Esophagus squamous epithelium (tissue), 5 donors: ENCODE measurements at places on chromosomes 16 and 17.

DNA sequence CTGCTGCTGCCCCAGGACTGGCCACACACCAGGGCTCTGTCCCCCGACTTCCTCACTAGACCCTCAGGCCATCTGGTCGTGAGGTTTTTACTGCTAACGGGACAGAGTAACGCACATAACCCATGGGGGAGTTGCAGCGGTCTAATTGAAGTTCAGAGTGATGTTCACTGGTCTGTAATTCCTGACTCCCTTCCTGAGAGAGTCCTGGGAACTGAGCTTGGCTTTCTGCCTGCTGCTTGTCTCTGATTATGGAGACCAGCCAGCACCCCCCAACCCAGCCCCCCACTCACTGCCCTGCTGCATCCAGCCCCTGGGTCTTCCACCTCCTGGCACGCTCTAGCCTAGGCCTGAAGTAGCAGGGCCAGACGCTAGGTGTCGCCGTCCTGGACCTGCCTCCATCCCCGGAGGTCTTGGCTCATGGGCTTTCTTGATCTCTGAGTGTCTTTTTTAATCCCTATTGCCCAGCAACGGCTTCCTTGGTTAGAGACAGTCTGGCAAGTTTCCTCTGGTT is 192.9 kb downstream of the CCDC182 start:
- no peak for DNase-seq

DNA sequence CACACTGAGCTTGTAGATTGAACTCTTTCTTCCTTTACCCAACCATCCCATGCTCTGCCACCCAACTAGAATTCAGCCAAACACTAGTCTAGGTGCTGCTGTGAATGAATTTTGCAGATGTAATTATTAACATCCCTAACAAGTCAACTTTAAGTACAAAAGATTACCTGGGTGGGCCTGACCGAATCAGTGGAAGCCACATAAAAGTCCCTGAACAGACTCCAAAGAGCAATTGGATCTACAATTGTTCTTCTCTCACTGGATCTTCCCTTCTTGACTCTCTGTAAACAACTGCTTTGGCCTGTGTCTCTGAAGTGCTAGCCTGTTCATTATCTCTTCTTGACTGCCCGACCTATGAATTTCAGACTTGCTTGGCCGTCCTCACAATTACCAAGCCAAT is 67.9 kb downstream of the PMP22 start:
- no peak for DNase-seq

DNA sequence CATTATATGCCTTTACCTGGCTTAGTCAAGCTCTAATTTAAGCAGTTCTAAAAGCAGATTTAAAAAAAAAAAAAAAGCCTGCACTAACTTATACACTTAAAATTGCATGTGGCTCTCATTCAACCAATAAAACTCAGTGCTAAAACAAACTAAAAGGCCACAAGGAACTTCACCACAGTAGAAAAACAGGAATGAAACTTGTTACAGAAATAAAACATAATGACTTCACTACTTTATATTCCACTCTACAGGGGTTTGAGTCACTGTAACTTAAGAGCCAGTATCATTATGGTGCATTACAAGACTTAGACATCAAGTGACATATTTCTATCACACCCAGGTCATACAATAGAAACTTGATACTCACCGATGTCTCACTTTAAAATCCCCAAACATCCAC is 11.1 kb downstream of the CA10 start:
- no peak for DNase-seq

DNA sequence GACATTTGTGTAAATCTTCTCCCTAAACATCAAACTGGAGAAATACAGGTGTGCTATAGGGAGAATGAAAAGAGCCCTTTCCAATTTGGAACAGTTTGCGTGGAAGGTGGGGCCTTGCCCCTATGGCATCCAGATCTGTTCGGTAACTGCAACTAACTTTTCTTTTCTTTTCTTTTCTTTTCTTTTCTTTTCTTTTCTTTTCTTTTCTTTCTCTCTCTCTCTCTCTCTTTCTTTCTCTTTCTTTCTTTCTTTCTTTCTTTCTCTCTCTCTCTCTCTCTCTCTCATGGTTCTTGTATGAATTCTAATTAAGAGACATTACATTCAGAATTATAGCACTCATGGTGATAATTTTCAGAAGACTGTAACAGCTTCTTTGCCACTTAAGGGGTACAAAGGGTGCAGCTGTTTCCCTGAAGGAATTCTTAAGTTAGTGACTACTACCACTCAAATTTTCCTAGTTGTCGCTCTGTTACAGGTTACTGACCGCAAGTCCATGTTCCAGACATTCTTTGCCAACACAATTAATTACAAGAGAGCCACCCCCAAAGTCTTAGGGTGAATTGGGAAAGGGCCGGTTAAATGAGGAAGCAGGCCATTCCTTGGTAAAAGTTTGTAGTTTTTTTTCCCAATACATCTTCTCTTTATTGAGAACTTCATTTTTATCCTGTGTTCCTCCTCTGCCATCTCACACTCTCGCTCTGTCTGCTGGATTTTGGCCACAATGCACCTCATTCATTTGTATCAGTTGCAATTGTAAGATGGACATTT is 69.8 kb downstream of the KSR1 start:
- no peak for DNase-seq

DNA sequence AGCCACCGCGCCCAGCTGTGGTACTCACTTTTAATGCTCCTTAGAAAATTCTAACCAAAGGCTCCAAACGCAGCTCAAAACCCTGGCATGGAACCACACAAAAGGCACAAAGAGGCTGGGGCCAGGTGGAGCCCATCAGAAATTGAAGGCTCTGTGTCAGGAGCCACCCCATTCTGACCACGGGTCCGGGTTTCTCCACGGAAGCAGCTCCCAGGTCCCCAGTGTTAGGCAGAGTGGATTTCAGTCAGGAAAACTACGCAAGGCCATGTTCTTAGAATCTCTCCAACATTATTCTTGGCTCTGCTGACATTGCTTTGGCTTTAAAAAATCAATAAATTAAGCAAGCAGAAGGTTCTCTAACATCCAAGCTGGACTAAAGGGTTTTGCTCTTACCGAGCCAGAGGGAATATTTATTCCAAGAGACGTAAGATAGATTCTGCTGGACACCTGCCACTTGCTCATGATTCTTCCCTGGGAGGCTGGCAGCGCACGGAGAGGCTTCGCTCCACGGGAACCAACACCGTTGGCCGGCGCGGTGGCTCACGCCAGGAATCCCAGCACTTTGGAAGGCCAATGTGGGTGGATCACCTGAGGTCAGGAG is 93.5 kb downstream of the NXN start:
- no peak for DNase-seq

DNA sequence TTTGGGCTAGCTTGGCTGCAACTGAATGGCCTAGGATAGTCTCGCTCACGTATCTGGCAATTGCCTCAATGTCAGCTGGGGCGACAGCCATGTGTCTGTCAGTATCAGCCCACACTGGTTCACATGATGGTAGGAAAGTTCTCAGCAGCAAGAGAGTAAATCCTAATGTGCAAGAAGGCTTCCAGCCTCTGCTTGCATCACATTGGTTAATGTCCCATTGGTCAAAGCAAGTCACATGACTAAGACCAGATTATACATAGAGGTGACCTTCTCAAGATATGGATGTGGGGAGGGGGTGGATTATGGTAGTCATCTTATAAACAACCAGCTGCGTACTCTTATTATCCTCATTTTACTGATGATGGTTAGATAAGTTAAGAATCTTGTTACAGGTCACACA is 31.0 kb downstream of the CHP2 start:
- no peak for DNase-seq

GRCh38 chr17:63171428-63172393 is 205.7 kb downstream of the TANC2 start:
- DNase-seq = no peak

- DNase-seq = no peak
These were observed 303.4 kb downstream of the SLC39A11 start for GRCh38 chr17:72788950-72789585.

GRCh38 chr16:75402821-75403475 is 30.4 kb downstream of the CFDP1 start:
- no peak for DNase-seq

- DNase-seq = no peak
These were observed 590 bp upstream of the CD79B start for GRCh38 chr17:63932721-63933120.

DNA sequence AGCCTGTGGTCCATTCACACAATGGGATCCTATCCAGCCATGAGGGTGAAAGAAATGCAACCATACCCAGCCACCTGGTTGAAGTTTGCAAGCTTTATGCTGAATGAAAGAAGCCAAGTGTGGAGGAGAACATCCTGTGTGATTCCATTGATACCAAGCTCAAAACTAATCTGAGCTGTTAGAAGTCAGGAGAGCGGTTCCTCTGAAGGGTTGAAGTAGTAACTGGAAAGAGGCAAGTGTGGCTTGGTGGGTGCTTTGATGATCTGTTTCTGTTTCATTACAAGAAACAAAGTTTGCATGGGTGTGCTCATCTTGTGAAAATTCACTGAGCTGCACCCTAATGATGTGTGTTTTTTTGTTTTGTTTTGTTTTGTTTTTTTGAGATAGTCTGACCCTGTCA is 99.4 kb downstream of the SALL1 start:
- DNase-seq = no peak

DNA sequence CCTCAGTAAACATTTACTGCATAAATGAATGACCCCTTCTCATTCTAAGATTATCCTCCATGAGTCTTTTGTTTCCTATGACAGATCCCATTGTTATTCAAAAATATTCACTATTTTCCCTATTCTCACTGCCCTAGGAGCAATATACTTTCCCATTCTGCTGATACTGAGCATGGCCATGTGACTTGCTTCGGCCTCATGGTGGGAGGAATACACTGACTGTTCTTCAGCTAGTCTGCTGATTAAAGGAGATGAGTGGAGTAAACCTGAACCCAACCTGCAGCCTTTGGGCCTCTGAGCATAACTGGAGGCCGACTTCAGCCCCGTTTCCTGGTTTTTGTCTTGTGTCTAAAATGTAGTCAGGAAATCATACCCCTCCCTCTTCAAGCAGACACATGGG is 531.8 kb upstream of the SALL1 start:
- DNase-seq = no peak

DNA sequence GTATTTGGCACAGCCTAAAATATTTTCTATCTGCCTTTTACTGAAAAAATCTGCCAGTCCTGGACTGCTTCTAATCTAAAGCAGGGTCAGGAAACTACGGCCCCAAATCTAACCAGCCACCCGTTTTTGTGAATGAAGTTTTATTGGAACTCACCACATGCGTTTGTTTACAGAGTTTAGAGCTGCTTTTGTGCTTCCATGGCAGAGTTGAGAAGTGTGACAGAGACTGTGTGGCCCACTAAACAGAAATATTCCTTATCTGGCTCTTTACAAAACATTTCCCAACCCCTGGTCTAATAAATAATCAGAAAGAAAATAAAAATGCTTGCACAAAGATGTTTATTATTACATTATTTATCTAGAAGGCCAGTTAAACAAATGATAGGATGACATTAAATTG is 110.2 kb downstream of the COPRS start:
- no peak for DNase-seq

GRCh38 chr17:72887917-72888316 is 204.6 kb downstream of the SLC39A11 start:
- DNase-seq = no peak

- DNase-seq = no peak
These were observed 91.8 kb downstream of the YPEL2 start for GRCh38 chr17:59423137-59423724.

DNA sequence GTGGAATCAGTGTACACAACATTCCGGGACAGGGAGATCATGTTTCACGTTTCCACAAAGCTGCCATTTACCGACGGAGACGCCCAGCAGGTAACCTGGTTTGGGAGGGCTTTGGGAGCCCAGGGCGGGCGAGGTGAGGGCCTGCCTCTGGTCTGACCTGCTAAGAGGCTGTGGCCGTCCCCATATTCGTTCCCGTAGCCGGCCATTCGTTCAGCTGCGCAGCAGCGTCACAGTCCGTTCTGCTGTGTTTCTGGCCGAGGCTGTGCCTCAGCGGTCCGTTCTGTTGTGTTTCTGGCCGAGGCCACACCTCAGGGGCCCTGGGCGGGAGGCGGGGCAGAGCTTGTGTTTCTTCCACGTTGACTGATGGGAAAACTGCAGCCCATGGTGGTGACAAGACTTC is 68.0 kb downstream of the OR1D5 start:
- DNase-seq = no peak

GRCh38 chr16:25716186-25716585 is 24.4 kb downstream of the HS3ST4 start:
- no peak for DNase-seq

DNA sequence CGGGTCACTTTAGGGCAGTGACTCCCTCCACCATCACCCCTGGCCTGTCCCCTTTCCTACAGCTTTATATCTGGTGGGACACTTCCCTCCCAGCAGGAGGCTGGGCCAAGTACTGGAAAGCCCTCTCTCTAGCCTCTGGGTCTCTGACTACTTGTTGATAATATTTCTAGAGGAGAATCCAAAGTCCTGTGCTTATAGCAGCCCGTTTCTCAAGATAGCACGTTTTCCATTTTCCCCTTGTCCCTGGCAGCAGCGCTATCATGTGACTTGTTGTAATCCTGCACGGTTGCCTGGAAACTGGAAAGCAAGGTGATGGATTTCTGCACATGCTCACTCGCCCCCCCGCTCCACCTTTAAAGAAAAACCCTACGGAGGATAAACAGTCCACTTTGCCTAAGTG is 3.3 kb upstream of the AXIN2 start:
- no peak for DNase-seq

- DNase-seq = no peak
These were observed 37.1 kb downstream of the ARHGAP44 start for GRCh38 chr17:12826431-12826830.

DNA sequence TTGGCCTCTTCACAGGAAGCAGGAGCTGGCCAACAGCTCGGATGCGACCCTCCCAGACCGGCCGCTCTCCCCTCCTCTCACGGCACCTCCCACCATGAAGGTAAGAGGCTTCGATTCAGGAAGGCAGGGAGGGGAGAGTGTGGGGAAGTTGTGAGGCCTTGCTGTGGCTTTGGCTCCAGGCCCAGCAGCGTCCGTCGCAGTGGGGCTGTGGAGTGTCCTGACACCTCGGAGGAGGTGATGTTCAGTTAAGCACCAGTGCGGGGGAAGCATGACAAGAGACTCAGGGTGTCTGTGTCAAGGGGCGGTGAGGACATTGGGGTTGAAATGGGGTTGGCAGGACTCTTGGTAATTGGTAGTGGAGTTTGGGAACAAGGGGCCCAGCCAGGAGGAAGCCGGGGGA is 109.0 kb downstream of the RAP1GAP2 start:
- no peak for DNase-seq

GRCh38 chr16:473046-474043 is 47.9 kb downstream of the RAB11FIP3 start:
- no peak for DNase-seq
